Smooth muscle cell of bladder (primary cell): ENCODE measurements at places on chromosomes 4 and X. TPM values are rescaled to one million over a fixed set of nuclear protein-coding genes. Genes with fewer than 3 reads are reported as not detected.

TKTL2 gene
- total RNA-seq: under 0.01 TPM in 1 of 2 replicates, not detected in the other

MYOZ2 gene
- total RNA-seq: 0.28 and 0.83 TPM in 2 replicates

DMRTC1 gene
- not detected in 2 replicates for total RNA-seq

FGFBP1 gene
- total RNA-seq: not detected in 2 replicates

TACC3 gene
- 2.4 and 3.1 TPM in 2 replicates for total RNA-seq

TCEAL7 gene
- total RNA-seq: 26.3 and 37.3 TPM in 2 replicates

GAGE1 gene
- total RNA-seq: under 0.01 TPM in 1 of 2 replicates, not detected in the other

IL1RAPL1 gene
- total RNA-seq: 0.43 and 0.46 TPM in 2 replicates

HNRNPDL gene
- 99.0 and 132 TPM in 2 replicates for total RNA-seq

RRH gene
- total RNA-seq: under 0.01 and 0.09 TPM in 2 replicates

CT47C1 gene
- not detected in 2 replicates for total RNA-seq

EVC2 gene
- 10.7 and 12.9 TPM in 2 replicates for total RNA-seq

PKD2 gene
- total RNA-seq: 73.5 and 108 TPM in 2 replicates

ZCCHC4 gene
- total RNA-seq: 5.8 and 9.2 TPM in 2 replicates

MAGEE2 gene
- not detected in 2 replicates for total RNA-seq

HOPX gene
- under 0.01 and 0.46 TPM in 2 replicates for total RNA-seq

FAM9B gene
- not detected in 2 replicates for total RNA-seq

GYPE gene
- total RNA-seq: 0.74 and 1.3 TPM in 2 replicates

BEND2 gene
- not detected in 2 replicates for total RNA-seq

HELT gene
- total RNA-seq: not detected in 2 replicates

AKAP4 gene
- not detected in 2 replicates for total RNA-seq

AVPR2 gene
- total RNA-seq: not detected in 2 replicates

NWD2 gene
- total RNA-seq: not detected in 2 replicates

MSL3 gene
- total RNA-seq: 12.6 and 13.7 TPM in 2 replicates

NDNF gene
- 0.18 TPM in 1 of 2 replicates, not detected in the other for total RNA-seq

VAMP7 gene
- 32.5 and 42.8 TPM in 2 replicates for total RNA-seq

PDE6B gene
- total RNA-seq: 1.1 and 1.3 TPM in 2 replicates

IRS4 gene
- total RNA-seq: under 0.01 TPM in 1 of 2 replicates, not detected in the other

NDUFA1 gene
- 144 and 150 TPM in 2 replicates for total RNA-seq

TRIM60 gene
- total RNA-seq: not detected in 2 replicates

MAGEA12 gene
- total RNA-seq: under 0.01 and 0.14 TPM in 2 replicates

FAM53A gene
- 0.74 and 0.85 TPM in 2 replicates for total RNA-seq

FAM90A26 gene
- not detected in 2 replicates for total RNA-seq

MAGEB17 gene
- total RNA-seq: not detected in 2 replicates

TRPC5OS gene
- total RNA-seq: not detected in 2 replicates

NAT8L gene
- under 0.01 and 0.09 TPM in 2 replicates for total RNA-seq

RHOXF2 gene
- not detected in 2 replicates for total RNA-seq

PHOX2B gene
- not detected in 2 replicates for total RNA-seq

TREX2 gene
- 1.4 and 1.8 TPM in 2 replicates for total RNA-seq

VSIG4 gene
- not detected in 2 replicates for total RNA-seq

AFP gene
- total RNA-seq: 0.55 and 0.85 TPM in 2 replicates

MAGEA2B gene
- not detected in 2 replicates for total RNA-seq

CRMP1 gene
- under 0.01 and 0.14 TPM in 2 replicates for total RNA-seq

MAP3K15 gene
- 0.09 TPM in 1 of 2 replicates, not detected in the other for total RNA-seq

TAPT1 gene
- total RNA-seq: 15.9 and 16.4 TPM in 2 replicates

PDCL2 gene
- total RNA-seq: not detected in 2 replicates

STARD8 gene
- total RNA-seq: 0.43 and 1.3 TPM in 2 replicates

VCX2 gene
- total RNA-seq: not detected in 2 replicates

RBM3 gene
- total RNA-seq: 76.8 and 295 TPM in 2 replicates

NLGN3 gene
- total RNA-seq: under 0.01 and 0.18 TPM in 2 replicates

TBX22 gene
- total RNA-seq: not detected in 2 replicates

SPINK2 gene
- total RNA-seq: not detected in 2 replicates

NSUN7 gene
- under 0.01 TPM in 1 of 2 replicates, not detected in the other for total RNA-seq

SUPT20HL2 gene
- 0.09 and 0.14 TPM in 2 replicates for total RNA-seq

SHISA3 gene
- total RNA-seq: 0.28 and 0.65 TPM in 2 replicates
